ENCODE measurements at places on chromosomes 5 and 9. TPM values are rescaled to one million over a fixed set of nuclear protein-coding genes. Genes with fewer than 3 reads are reported as not detected.
A peak's percentile ranks its signal among the peaks of the same experiment; 100 is the strongest.

The CCDC69 gene
- 4.6 TPM for total RNA-seq

The AHRR gene
- 0.69 TPM for total RNA-seq

The SLC45A2 gene
- 2.4 TPM for total RNA-seq

GRCh38 chr9:133692364-133692985 lies 45.7 kb downstream of the SARDH start:
- H3K27me3 ChIP-seq, result peaks cover 7% of the 10 kb centered on the region
- no peak overlapping the region for H3K27ac ChIP-seq
- H3K4me3 ChIP-seq, result no peak overlapping the region
- H3K4me1 ChIP-seq, result peaks cover 21% of the 10 kb centered on the region

GRCh38 chr9:68920921-68921320 lies 93.0 kb downstream of the PRKACG start:
- no peaks in the 10 kb centered on the region for H3K27me3 ChIP-seq
- H3K4me3 ChIP-seq, result no peak overlapping the region
- no peaks in the 10 kb centered on the region for H3K36me3 ChIP-seq

DNA sequence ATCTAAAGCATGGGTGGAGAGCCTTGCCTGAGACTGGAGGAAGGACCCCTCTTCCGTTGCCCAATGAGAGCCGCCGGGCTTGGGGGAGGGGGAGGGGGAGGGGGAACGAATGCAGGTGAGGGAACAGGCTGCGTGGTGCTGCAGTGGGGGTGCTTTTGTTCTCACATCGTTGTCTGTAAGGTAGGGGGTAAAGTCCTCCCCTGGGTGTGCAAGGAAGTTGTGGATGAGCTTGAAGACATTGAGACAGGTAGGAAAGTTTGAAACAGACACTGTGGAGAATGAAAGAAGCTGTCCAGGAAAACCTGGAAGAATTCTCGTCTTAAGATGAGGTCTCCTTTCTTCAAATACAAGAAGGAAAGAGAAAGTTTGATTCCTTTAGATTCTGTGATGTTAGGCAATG lies 94.1 kb upstream of the LIFR start:
- peaks cover 17% of the 10 kb centered on the region for H3K4me1 ChIP-seq
- no peak for DNase-seq
- no peaks in the 10 kb centered on the region for H3K27me3 ChIP-seq
- H3K36me3 ChIP-seq, result no peaks in the 10 kb centered on the region
- no peak overlapping the region for H3K4me3 ChIP-seq

- H3K4me3 ChIP-seq, result no peak overlapping the region
- H3K4me1 ChIP-seq, result peaks cover 8% of the 10 kb centered on the region
- no peak overlapping the region for H3K27ac ChIP-seq
- no peaks in the 10 kb centered on the region for H3K36me3 ChIP-seq
- no peak for DNase-seq
These were observed 11.3 kb downstream of the MYMK start for GRCh38 chr9:133513214-133514100.

GRCh38 chr5:10690460-10691440 lies 70.3 kb downstream of the DAP start:
- no peak for DNase-seq
- H3K36me3 ChIP-seq, result peaks cover 22% of the 10 kb centered on the region
- H3K4me1 ChIP-seq, result peaks cover 4% of the 10 kb centered on the region
- H3K27ac ChIP-seq, result no peak overlapping the region
- no peak overlapping the region for H3K4me3 ChIP-seq
- H3K27me3 ChIP-seq, result no peaks in the 10 kb centered on the region

DNA sequence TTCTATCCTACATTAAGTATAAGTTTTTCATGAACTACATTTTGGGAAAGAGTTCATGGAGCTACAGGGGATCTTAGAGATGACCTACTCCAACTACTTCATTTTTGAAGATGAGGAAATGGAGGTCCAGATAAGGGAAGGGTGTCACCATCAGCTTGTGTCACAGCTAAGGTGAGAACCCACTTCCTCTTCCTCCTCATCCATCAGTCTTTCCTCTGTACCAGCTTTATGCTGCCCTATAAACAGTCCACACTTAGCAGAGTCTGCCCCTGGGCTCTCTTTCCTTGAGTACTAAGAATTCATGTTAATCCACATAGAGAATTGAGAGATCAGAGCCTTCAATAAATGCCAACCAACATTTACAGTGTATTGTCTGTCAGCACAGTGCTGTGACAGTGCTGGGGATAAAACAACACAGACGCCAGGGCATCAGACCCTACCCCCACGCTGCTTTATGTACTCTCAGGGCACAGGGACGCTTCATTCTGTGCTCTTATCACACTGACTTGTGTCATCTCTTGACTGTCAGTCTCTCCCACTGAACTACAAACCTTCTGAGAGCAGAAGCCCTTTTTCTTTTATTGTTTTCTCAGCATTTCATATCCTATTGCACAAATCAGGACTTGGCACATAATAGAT lies 22.1 kb downstream of the ADRB2 start:
- DNase-seq, result no peak
- no peaks in the 10 kb centered on the region for H3K36me3 ChIP-seq
- H3K27ac ChIP-seq, result no peak overlapping the region
- H3K27me3 ChIP-seq, result peaks cover 9% of the 10 kb centered on the region

- peak overlapping the region; percentile 10 for H3K27ac ChIP-seq
- H3K36me3 ChIP-seq, result peaks cover 2% of the 10 kb centered on the region
- H3K4me1 ChIP-seq, result peaks cover 11% of the 10 kb centered on the region
These were observed 3.1 kb downstream of the FGD3 start for GRCh38 chr9:92950359-92950955.

DNA sequence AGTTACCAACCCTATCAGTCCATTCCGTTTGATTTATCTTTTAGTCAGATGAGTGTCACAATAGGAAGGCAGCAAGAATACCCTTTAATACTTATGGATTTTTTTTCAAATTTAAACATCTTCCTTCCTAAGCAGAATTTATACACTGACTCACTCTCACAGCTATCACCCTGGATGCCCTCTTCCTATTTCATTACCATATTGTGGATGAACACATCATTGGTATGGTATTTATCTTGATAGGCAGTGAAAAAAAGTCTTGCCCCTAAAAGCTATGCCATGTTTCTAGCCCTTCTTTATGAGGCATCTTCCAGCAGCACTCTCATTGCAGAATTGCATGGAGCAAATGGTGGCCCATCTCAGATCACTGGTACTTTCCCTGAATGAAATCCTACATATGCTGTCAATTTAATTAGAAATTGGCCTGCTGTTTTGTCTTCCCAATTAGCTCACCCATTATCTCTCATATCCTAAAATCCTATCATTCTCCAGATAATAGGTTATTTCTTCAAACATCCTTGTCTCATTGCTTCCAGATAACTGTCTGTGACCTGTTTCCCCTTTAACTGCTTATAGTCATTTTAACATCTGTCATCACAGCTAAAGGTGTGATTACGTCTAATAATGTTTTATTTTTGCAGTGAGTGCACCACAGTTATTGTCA lies 433.5 kb upstream of the POU5F2 start:
- no peaks in the 10 kb centered on the region for H3K4me1 ChIP-seq
- no peak overlapping the region for H3K4me3 ChIP-seq
- H3K27me3 ChIP-seq, result no peaks in the 10 kb centered on the region
- DNase-seq, result no peak

GRCh38 chr9:9893837-9894236 lies 719.0 kb downstream of the PTPRD start:
- no peak overlapping the region for H3K27ac ChIP-seq
- H3K4me3 ChIP-seq, result no peak overlapping the region
- no peaks in the 10 kb centered on the region for H3K4me1 ChIP-seq
- H3K27me3 ChIP-seq, result no peaks in the 10 kb centered on the region
- DNase-seq, result no peak

DNA sequence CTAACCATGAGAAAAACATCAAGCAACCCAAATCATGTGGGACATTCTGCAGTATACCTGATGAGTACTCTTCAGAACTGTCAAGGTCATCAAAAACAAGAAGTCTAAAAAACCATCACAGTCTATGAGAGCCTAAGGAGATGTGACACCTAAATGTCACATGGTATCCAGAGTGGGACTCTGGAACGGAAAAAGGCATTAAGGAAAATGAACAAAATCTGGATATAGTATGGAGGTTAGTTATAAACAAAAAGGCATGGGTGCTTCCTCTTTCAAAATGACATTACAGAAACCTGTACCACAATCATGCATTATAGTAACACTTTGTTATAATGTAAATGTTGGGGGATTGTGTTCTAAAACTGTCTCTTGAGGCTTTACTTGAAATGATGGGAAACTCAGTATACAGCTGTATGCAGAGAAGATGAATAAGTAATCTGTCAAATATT lies 47.4 kb downstream of the PRKACG start:
- peaks cover 10% of the 10 kb centered on the region for H3K4me1 ChIP-seq
- no peaks in the 10 kb centered on the region for H3K27me3 ChIP-seq
- no peak overlapping the region for H3K27ac ChIP-seq
- H3K36me3 ChIP-seq, result peaks cover 1% of the 10 kb centered on the region
- no peak for DNase-seq
- no peak overlapping the region for H3K4me3 ChIP-seq

DNA sequence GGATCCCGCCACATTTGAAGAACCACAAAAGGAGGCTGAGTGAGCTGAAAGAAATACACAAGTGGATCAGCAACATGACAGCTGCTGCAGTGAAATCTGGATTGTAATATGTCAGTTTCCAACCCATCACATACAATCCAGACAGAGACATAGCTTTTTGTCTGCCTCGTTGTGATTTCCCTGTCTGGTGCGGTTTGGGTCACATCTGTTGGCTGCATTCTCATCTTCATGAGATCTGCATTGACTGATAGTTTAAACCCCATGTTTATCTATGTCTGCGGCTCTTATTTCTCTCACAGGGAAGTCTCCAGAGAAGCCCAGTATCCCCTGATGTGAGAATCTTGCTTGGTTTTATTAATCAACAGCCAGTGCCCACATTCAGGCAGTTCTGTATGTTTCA lies 403.1 kb upstream of the ZNF608 start:
- no peak for DNase-seq
- no peak overlapping the region for H3K27ac ChIP-seq
- H3K27me3 ChIP-seq, result no peaks in the 10 kb centered on the region
- H3K4me1 ChIP-seq, result peaks cover 30% of the 10 kb centered on the region

- no peaks in the 10 kb centered on the region for H3K36me3 ChIP-seq
- H3K4me3 ChIP-seq, result no peak overlapping the region
- peaks cover 12% of the 10 kb centered on the region for H3K4me1 ChIP-seq
These were observed 179.0 kb upstream of the MOCS2 start for GRCh38 chr5:53288511-53288910.

Data from progenitor cell of endocrine pancreas (in vitro differentiated cells).